ENCODE measurements at places on chromosomes 5 and 9.

DNA sequence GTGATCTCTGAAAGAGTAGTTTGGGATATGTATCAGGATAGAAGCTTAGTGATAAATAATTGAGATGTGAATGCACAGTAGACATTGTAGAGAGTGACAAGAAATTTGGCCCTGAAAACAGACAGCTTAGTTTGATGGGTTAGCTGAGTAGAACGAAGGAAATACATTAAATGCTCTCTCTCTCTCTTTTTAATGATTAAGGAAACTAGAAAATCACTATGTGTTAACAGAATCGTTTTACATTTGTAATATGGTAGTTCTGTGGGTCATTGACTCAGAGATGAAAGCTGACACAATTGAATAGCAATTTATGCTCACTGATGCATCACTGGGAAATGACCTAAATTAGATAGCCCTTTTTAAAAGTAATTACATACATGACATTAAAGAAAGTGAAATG is 739.8 kb upstream of the PTPRD start:
- DNase-seq = no peak

DNA sequence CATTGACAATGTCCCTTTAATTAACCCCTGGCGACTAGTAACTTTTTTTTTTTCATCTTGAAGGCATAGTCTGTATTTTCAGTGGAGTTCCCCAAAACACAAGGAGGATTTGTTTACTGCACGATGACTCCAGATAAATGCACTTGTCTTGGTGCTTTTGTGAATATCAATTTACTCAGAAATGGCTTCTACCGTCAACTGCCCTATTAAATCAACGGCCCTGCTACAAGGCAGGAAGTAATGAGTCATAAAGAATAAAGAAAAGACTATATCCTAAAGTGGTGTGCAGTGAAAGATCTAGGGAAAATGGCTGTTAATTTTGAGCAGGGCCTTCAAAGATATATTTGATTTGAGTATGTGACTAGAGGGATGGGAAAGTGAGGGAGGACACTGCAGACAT is 388.3 kb upstream of the CHD1 start:
- DNase-seq = no peak

GRCh38 chr9:24071091-24071490 is 245.1 kb upstream of the ELAVL2 start:
- no peak for DNase-seq

GRCh38 chr9:91623004-91623403 is 199.4 kb upstream of the NFIL3 start:
- no peak for DNase-seq

GRCh38 chr5:50553560-50553984 is 112.5 kb upstream of the EMB start:
- DNase-seq = no peak

GRCh38 chr9:117644932-117645636 is 59.1 kb upstream of the TLR4 start:
- no peak for DNase-seq

- peak; percentile 48 for DNase-seq
Observed at GRCh38 chr5:151492729-151493128, 45.3 kb downstream of the SLC36A1 start.

DNA sequence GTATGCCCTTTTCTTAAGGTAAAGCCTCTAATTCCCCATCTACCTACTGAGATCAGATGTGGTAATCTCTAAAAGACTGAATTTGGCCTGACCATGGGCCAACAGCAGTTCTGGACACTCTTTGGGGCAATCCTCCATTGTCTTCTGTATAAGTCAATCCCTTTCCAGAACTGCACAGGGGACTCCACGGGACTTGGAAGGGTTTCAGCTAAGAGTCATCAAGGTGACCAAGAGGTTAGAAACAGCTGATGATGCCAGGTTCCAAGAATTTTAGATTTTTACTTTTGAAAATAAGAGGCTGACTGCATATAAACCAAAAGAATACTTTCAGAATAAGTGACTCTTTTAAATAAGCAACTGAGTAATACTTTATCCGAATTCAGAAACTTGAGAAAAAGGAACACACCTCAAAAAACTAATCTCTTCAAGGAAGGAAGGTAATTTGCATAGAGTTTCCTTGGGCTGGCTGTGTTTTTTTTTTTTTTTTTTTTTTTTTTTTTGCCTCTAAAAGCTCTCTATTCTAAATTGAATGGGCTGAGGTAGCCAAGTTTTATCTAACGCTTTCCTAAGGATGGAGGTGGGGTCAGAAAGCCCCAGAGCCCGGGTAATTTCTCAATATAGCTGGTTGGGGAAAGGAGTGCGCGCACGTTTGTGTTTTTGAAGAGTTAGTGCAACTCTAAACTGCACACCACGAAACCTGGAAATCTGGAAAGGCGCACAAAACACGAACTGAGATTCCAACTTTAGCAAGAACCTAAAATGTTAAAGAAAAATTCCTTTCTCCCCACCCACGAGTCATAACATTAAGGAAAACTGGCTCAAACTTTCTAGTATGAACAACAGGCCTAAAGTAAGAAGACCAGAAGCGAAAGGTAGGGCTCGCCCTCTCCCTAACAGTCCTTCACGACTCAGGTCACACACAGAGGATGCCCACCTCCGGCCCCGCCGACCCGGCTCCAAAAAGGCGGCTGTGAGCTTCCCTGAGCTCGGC is 1.3 kb downstream of the VCP start:
- DNase-seq = peak; percentile 9

GRCh38 chr9:35793461-35793860 is 2.1 kb downstream of the NPR2 start:
- no peak for DNase-seq

- DNase-seq = no peak
Observed at GRCh38 chr5:145162626-145163025, 672.5 kb downstream of the PRELID2 start.

DNA sequence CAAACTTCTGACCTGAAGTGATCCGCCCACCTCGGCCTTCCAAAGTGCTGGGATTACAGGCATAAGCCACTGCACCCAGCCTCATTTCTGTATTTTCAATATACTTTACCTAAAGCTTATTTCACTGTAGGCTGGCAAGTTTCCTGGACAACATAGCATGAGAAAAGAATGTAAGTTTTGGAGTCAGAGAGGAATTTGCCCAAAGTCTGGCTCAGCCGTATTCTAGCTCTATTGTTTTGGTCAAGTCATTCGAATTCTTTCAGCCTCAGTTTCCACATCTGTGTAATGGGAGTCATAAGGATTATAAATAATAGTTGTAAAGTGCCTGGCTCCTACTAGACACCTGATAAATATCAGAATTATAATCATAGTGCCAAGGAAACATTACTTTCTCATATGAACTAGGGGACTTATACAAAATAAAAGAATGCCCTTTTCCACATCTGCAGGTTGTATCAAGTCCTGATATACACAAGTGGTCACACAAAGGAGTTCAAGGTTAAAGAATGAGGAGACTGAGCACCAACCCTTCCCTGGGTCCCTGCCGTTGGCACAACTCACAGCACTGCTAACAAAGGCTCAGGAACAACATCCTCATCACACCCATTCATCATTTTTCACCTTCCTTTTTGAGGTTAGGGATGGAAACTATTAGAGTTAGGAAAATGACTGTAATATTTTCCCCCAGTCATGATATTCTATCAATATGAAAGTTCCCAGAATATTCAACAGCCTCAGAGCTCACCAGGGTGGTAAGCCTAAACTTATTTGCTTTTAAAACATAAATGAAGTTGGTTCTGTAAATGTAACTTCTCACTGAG is 34.6 kb upstream of the RAI14 start:
- DNase-seq = no peak

GRCh38 chr9:95189251-95190098 is 128.0 kb downstream of the FANCC start:
- peak; percentile 85 for DNase-seq

GRCh38 chr5:82365744-82366228 is 87.6 kb upstream of the RPS23 start:
- peak; percentile 92 for DNase-seq

- DNase-seq = no peak
Observed at GRCh38 chr5:135241536-135241935, 157.5 kb downstream of the MACROH2A1 start.

DNA sequence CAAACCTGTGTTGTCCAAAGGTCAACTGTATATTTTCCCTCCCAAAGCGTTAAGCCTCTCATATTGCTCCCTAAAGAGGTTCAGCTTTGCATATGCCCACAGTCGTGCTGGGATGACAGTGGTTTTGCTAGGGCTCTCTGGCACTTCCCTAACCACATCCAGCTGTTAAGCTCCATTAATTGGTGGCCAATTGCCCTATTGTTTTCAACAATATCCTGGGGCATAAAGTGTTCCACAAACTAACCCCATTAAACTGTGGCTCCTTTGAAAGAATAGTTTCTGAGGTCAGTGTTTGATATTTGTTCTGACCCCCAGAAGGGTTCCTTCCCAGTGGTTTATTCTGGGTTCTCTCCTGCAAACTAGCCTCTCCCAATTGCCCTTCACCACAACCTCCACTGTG is 194.5 kb downstream of the HSD17B3 start:
- no peak for DNase-seq

DNA sequence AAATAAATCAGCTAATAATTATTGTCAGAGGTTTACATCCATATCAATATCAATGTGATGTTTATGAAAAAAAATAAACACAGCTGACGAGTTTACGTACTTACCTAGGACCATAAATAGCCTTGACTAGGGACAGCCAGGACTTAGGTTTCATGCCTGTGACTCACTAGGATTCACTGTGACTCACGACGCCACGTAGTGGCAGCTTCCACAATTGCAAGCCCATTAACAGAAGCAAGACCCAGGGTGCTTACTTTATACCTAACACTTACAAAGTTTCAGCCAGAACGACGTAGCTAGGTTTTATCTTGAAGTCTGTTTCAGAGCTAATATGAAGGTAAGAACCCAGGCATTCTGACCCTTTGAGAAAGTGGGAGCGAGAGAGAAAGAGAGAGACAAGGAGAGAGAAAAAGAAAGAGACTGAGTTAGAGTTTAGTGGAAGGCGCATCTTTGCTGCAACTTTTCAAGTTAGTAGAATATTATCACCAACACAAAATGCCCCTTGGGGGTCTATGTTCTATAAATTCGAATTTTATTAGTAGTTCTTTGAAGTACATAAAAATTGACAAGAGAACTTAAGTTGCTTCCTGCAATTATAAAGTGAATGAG is 191.2 kb downstream of the GNA14 start:
- DNase-seq = peak; percentile 92

DNA sequence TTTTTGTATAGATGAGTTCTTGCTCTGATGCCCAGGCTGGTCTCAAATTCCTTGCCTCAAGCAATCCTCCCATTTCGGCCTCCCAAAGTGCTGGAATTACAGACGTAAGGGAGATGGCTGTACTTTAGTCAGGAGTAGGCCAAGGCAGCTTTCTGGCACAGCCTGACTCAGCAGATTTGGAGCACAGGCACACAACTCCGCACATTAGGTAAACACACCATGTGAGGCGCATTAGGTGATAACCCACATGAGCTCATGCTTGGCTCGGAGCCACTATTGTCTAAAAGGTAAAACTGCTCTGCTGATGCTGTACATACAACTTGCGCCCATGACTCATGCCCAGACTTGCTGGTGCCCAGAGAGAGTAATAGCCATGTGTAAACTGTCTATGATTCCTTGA is 1157.9 kb downstream of the TAF11L14 start:
- no peak for DNase-seq

- peak; percentile 36 for DNase-seq
Observed at GRCh38 chr5:97528941-97529340, 345.9 kb upstream of the RIOK2 start.

GRCh38 chr5:124045412-124045811 is 533.4 kb downstream of the CSNK1G3 start:
- DNase-seq = no peak

DNA sequence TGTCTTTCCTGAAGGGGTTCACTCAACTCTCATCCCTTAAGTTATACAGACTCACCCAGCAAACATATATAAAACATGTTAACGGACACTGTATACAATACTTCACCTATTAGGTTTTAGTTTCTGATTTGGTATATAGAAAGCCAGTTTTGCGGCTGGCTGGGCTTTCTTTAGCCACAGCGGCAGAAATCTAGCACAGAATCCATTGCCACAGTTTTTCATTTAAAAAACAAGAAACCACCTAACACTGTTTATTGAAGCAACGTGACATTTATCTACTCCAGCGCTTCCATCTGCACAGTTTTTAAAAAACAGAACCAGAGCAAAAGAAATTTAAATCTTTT is 67.3 kb downstream of the SNX30 start:
- no peak for DNase-seq

GRCh38 chr9:132516301-132516700 is 66.1 kb upstream of the BARHL1 start:
- no peak for DNase-seq

GRCh38 chr9:31582071-31582470 is 802.4 kb upstream of the ACO1 start:
- DNase-seq = no peak

GRCh38 chr9:15246708-15247107 is 60.3 kb downstream of the TTC39B start:
- peak; percentile 35 for DNase-seq

DNA sequence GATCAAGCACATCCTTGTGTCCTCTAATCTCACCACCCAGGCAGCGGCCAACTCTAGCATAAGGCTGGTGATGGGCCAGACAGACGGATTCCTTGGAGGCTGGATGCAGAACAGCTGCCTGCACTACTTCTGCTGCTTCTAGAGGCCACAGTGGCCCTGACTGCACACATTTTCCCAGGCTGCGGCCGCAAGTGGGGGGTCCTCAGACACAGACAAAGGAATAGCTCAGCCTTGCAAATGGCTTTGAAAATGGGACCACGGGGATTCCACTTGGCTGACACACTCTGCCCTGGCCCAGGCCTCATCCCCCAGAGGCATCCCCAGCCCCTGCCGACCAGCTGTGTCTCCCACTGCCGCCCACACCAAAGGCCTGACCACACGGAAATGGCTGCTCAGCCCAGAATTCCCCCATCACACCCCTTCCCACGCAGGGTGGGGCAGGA is 540.8 kb downstream of the BNC2 start:
- DNase-seq = peak; percentile 65

DNA sequence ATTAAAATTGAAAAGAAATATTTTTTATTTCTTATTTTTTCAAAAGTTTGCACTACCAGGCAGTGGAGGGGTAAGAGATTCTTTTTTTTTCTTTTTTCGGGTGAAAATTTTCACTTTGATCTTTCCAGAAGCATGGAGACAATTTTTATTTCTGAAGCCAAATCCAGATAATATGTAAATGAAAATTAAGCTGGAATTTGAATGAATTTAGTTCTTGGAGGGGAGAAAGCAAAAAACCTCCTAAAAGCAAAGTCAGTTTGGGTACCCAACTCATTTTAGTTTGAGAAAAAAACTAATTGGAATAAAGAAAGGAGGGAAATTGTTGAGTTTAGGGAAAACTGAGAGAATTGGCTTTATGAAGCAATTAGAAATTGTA is 872 bp downstream of the ZNF618 start:
- no peak for DNase-seq

- DNase-seq = no peak
Observed at GRCh38 chr9:8534828-8535227, 735.2 kb upstream of the DMAC1 start.

DNA sequence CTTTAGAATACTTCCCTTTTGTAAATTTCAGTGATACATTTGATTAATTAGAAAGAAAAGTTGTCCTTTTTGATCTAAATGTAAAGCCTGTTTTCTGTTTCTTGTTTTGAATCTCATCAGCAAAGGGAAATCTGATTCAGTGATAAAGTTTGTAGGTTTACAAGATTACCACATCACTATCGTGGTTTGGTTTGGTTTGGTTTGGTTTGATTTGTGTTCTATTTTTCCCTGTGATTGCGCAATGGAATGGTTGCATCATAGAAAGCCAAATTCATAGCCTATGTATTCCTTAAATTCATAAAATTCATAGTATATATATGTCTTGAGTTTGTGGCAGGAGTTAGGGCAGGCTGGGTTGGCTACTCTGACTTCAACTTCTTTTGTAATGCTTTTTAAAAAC is 15.2 kb downstream of the SRFBP1 start:
- peak; percentile 43 for DNase-seq

- no peak for DNase-seq
Observed at GRCh38 chr5:79923431-79923830, 67.6 kb downstream of the MTX3 start.

Data from brain microvascular endothelial cell (primary cell).